ENCODE measurements at places on chromosomes 6 and 20. TPM values are rescaled to one million over a fixed set of nuclear protein-coding genes. Genes with fewer than 3 reads are reported as not detected.

Gene HSD17B8
- 11.5 TPM for polyA plus RNA-seq

Gene CRISP1
- not detected for polyA plus RNA-seq

GRCh38 chr6:154638369-154638768, 94.8 kb upstream of the SCAF8 start:
- DNase-seq = peak; percentile 41

DNA sequence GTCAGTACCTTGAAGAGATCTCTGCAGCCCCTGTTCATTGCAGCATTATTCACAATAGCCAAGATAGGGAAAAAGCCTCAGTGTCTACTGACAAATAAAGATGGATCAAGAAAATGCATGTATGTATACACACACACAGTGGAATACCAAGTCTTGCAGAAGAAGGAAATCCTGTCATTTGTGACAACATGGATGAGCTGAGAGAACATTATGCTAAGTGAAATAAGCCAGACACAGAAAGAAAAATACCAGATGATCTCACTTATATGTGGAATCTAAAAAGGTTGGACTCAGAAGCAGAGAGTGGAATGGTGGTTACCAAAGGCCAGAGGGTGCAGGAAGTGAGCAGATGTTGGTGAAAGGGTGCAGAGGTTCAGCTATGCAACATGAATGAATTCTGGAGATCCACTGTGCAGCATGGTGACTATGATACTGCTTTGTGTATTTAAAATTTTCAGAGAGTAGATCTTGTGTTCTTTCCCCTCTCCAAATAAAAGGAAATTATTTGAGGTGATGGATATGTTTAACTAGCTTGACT, 11.0 kb upstream of the SLC22A1 start:
- no peak for DNase-seq

Gene C6orf141
- 3.0 TPM for polyA plus RNA-seq

Gene FAM83C
- 0.17 TPM for polyA plus RNA-seq

- no peak for DNase-seq
Measured at GRCh38 chr20:49460916-49461315, 21.6 kb downstream of the KCNB1 start.

- DNase-seq = no peak
Measured at GRCh38 chr20:11229772-11230171, 556.0 kb upstream of the JAG1 start.

DNA sequence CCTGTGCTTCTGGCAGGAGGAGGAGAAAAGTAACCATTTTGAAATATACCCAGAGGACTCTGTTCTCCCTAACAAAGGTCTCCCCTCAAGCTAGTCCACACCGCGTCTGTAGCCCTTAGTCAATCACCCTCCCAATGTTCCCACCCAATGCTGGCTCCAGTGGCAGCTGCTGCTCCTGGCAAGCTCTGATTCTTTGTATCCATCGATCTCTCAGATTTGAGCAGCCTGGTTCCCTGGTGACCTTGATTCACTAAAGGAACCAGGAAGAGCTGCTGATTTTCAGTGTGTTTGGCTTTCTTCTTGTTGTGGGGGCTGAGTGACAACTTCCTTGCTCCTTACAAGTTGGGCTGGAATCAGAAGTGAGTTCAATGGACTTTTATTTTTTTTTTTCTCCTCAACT, 68.5 kb downstream of the FOXC1 start:
- DNase-seq = no peak
